Esophagus muscularis mucosa (tissue), 4 donors: ENCODE measurements at places on chromosomes 12 and 14. TPM values are rescaled to one million over a fixed set of nuclear protein-coding genes. Genes with fewer than 3 reads are reported as not detected.

EIF2S3B gene
- total RNA-seq: 0.17 TPM

EPYC gene
- total RNA-seq: not detected

SLC17A8 gene
- total RNA-seq: not detected

ATXN2 gene
- total RNA-seq: 50.2 TPM

DNA sequence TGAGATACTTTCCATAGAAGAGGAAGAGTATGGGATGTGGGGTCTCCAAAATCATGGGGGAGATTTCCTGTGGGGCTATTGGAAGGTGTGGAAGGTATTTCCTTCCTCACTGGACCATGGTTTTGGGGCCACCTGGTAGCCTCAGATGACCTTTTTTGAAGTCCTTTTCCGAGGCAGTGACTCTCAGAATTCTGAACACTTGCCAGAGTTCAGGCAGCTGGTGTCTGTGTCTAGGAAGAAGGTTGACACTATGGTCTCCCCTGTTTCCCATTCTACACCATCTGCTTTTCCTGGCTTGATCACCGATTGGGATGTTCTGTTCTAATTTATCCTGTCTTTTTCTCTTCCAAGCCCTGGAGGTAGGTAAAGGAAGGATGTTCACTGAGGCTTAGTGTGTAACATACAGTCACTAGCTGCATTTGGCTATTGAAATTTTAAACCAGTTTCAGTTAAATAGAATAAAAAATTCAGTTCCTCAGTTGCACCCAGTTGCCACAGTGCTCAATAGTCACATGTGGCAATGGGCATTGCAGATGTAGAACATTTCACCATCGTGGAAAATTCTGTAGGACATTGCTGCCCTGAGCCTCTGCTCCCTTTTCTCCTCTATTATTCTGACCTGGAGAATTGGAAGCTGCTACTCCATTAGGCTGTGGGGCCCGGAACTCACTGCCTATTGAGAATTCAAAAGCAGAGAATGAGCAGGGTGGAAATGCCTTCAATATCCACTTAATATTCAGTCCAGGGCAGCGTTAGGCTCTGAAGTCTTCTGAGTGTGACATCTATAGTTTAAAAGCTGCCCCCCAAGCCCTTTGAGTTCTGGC lies 11.0 kb upstream of the PLEKHG3 start:
- H3K36me3 ChIP-seq: no peaks in the 10 kb centered on the region
- no peak overlapping the region for H3K27ac ChIP-seq
- H3K4me3 ChIP-seq: no peak overlapping the region

DNA sequence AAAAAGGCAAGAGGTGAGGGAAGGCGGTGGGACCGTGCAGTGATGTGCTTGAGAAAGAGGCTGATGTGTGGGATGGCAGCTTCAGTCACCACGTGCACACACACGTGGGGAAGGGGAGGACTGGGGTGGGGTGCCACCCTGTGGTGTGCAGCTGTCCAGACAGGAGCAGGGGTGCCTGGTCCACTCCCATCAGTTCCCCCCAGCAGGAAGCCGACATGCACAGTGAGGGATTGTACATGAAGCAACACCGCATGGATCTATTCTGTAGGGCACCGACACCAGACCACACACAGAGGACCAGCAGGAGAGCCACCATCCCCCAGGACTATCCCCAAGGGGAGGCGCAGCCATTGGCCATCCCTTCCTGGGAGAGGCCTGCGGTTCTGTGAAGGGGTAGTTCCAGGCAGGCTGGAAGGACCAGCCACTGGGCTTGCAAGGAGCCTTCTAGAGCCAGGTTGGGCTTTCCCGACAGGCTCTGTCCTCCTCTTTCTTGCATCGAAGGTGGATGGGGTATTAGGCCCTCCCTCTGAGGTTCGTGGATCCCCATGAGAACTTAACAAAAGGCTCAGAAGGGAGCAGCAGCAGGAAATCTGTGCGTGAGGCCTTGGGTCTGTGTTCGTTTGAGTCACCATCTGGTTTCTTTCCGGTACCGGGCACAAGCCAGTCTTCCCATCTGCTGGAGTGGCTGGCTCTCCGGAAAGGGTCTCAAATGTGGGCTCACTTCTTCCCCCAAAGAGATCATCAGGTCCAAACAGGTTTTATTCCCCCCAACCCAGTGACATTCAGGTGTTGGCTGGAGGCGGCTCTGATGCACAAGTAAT lies 59.8 kb downstream of the PLEKHG3 start:
- H3K4me3 ChIP-seq: peak overlapping the region; percentile 43
- no peaks in the 10 kb centered on the region for H3K27me3 ChIP-seq
- H3K4me1 ChIP-seq: peaks cover 41% of the 10 kb centered on the region
- no peak for DNase-seq
- H3K27ac ChIP-seq: peak overlapping the region; percentile 47

DNA sequence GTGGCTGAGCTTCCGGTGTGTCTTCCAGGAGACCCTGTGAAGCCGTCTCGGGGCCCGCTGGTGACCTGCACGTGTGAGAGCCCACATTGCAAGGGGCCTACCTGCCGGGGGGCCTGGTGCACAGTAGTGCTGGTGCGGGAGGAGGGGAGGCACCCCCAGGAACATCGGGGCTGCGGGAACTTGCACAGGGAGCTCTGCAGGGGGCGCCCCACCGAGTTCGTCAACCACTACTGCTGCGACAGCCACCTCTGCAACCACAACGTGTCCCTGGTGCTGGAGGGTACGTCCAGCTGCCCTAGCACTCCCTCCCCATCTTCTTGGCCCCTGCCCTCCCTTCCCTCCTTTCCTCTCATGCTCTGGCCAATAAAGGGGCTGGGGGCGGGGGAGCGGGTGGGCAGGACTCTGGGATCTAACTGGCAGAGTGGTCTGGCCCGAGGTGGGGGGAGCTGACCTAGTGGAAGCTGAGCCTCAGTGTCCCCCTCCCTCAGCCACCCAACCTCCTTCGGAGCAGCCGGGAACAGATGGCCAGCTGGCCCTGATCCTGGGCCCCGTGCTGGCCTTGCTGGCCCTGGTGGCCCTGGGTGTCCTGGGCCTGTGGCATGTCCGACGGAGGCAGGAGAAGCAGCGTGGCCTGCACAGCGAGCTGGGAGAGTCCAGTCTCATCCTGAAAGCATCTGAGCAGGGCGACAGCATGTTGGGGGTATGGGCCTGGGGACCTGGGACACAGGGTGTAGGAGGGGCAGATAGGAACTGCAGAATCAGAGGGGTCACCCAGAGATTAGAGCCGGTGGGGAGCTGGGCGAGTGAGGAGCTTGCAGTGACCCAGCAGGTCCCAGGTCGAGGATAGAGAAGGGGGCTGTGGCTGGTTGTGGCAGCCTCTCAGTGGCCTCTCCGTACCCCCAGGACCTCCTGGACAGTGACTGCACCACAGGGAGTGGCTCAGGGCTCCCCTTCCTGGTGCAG lies 6.0 kb downstream of the ACVRL1 start:
- peaks cover 13% of the 10 kb centered on the region for H3K36me3 ChIP-seq
- DNase-seq: no peak
- peaks cover 42% of the 10 kb centered on the region for H3K4me1 ChIP-seq
- peak overlapping the region; percentile 28 for H3K27ac ChIP-seq

DNA sequence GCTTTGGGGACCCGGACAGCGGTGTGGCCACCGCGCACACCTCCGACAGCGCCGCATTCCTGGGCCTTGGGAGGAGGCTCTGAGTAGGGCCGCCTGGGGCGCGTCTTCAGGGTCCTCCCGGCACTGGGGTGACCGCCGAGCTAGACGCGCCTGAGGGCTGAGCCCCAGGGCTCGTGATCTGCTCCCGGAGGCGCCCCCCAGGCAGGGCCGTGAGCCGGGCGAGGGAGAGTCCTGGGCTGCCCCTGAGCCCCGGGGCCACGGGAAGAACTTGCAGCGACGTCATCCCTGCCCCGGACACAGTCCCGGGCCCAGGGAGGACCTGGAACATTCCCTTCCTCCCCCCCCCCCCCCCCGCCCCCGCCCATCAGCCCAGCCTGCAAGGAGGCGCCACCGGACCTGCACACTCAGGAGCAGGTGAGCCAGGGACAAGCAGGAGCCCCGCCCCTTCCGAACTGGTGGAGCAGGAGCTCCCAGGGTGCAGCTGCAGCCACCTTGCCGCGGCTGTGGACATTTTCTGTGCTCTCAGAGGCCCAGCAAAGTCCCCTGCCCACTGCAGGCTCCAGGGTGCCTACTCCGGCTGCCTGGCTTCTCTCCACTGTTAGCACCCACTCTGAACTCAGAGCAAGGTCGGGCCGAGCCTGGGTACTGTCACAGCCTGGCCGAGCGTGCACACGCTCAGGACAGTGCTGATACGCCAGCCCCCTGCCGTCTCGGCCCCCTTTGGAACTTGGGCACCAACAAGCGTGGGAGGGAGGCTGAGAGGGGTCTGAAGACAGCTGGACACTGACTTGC lies 50.7 kb downstream of the A2M start:
- H3K36me3 ChIP-seq: peaks cover 29% of the 10 kb centered on the region
- no peaks in the 10 kb centered on the region for H3K27me3 ChIP-seq
- H3K4me1 ChIP-seq: peaks cover 25% of the 10 kb centered on the region
- DNase-seq: peak; percentile 94

DNA sequence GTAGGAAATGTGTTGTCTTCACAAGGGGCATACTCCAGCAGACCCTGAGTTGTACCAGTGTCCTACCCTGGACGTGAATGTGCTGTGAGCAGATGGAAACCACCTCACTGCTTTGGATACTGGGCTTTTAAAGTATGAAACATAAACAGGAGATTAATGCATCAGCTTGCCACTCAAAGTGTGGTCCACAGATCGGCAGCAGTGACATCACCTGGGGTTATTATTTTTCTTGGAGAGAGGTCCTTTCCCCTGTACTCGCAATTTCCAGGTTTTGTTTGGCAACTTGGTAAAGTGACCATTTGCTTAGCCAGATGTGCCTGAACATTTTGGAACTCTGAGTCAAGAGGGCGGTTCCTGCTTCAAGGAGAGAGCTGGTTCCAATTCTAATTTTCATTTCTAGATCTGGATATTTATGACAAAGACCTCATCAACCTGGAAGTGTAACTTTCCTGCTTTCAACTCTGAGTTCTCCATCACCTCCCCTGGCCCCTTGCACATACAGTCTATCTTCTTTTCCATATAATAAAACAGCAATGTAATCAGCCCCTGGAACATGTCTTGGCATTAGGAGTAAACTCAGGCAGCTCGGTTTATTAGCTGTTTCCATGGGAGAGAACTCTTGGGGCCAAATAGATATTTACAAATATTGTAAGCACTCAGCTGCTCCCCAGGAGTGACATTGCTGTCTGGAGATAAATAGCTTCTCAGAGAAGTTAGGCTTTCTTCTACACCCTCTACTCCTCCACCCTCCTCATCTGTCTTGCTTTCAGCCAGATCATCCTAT lies 237.0 kb upstream of the TBX3 start:
- H3K27me3 ChIP-seq: no peaks in the 10 kb centered on the region
- no peak for DNase-seq
- no peak overlapping the region for H3K4me3 ChIP-seq

DNA sequence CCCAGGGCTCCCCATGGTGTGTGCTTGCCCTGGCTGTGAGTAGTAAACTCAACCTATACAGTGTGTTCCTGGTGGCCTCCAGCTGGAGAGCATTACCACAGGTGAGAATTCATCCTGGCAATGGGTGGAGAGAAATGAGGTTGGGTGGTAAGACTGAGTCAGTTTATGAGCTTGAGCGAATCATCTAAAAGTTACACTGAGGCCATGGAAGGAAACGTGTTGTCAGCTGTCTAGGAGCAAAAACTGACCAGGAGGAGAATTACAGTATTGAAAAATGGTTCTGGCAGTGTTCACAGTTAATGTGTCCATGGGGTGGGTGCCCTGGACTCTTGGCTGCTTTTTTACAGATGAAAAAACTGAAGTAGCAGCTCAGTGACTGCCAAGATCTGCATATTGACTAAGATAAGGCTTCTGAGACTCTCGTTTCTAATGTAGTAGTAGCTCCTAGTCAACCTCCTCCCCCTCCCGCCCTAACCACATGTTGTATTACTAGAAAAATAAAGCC lies 202.0 kb upstream of the AMIGO2 start:
- no peaks in the 10 kb centered on the region for H3K36me3 ChIP-seq
- no peaks in the 10 kb centered on the region for H3K27me3 ChIP-seq
- no peak overlapping the region for H3K27ac ChIP-seq
- H3K4me1 ChIP-seq: peaks cover 14% of the 10 kb centered on the region

GRCh38 chr14:94974893-94975292 lies 182.4 kb downstream of the DICER1 start:
- DNase-seq: peak; percentile 86
- H3K4me3 ChIP-seq: no peak overlapping the region
- H3K27ac ChIP-seq: peak overlapping the region; percentile 24
- peaks cover 5% of the 10 kb centered on the region for H3K4me1 ChIP-seq
- H3K36me3 ChIP-seq: no peaks in the 10 kb centered on the region

DNA sequence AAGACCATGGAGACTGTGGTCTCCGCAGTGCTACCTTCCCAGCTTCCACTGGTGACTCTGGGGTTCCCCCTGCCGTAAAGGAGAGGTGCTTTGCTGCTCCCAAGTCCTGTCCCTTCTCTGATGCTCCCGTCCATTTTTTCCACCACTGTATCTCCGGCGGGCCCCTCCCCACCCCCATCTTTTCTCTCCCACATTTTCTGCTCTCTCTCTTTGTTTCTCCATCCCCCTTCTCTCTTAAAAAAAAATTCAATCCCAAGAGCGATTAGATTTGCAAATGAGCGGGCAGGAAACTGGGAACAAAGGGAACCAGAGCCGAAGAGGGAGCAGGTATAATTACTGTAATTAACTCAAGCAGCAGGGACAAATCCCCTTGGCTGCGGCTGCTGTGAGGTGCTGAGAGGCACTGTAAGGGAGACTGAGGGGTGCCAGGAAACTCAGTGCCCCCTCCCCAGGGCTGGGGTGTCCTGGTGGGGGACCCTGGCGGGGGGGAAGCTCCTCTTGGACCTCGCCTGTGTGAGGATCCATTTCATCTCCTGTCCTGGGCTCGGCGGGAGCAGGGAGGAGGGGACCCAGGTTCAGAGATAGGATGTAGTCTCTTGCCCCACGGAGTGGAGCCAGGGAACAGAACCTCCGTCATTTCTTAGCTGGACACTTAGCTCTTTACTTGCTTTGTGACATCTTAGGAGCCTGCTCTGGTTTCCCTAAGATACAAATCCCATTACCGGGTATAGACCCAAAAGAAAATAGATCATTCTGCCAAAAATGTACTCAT lies 140.4 kb upstream of the NRXN3 start:
- no peak for DNase-seq
- H3K27ac ChIP-seq: no peak overlapping the region
- no peak overlapping the region for H3K4me3 ChIP-seq
- no peaks in the 10 kb centered on the region for H3K36me3 ChIP-seq
- no peaks in the 10 kb centered on the region for H3K27me3 ChIP-seq

DNA sequence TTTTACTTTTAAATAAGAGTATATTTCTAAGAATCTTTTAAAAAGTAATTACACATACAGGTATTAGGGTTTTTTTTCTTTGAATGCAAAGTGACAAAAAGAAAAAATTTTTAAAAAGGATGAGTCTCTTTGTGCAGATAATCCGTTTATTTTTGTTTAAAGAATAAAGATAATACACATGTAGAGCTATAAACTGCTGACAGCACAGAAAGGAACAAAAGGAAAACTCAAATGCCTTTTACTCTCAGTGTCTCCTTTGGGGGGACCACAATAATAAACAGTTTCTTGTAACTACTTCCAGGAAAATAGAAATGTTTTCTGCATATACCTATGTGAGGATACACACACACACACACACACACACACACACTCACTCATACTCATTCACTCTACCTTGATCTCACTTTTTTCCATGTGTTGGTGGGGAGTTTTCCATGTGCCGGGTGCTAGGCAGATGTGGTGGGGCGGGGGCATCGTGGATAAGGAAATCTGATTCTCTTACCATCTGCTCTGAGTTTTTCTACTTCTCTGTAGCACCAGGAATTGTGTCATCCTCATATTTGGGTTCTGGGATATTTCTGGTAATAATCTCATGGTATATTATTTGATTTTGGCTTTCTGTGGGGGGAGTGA lies 58.1 kb downstream of the KCTD10 start:
- no peaks in the 10 kb centered on the region for H3K4me1 ChIP-seq
- H3K4me3 ChIP-seq: no peak overlapping the region
- DNase-seq: no peak
- H3K36me3 ChIP-seq: no peaks in the 10 kb centered on the region
- no peak overlapping the region for H3K27ac ChIP-seq
- no peaks in the 10 kb centered on the region for H3K27me3 ChIP-seq
